ENCODE measurements at places on chromosomes 11 and 22. TPM values are rescaled to one million over a fixed set of nuclear protein-coding genes. Genes with fewer than 3 reads are reported as not detected.

- no peak for DNase-seq
These were observed 470.1 kb upstream of the LARGE1 start for GRCh38 chr22:34390400-34390799.

- no peak for DNase-seq
These were observed at the start of gene CABP7 for GRCh38 chr22:29719899-29720645. Gene CABP7, plus strand, starts transcription at chr22:29720003. Its CDS starts 422 bp downstream, at chr22:29720425.

DNA sequence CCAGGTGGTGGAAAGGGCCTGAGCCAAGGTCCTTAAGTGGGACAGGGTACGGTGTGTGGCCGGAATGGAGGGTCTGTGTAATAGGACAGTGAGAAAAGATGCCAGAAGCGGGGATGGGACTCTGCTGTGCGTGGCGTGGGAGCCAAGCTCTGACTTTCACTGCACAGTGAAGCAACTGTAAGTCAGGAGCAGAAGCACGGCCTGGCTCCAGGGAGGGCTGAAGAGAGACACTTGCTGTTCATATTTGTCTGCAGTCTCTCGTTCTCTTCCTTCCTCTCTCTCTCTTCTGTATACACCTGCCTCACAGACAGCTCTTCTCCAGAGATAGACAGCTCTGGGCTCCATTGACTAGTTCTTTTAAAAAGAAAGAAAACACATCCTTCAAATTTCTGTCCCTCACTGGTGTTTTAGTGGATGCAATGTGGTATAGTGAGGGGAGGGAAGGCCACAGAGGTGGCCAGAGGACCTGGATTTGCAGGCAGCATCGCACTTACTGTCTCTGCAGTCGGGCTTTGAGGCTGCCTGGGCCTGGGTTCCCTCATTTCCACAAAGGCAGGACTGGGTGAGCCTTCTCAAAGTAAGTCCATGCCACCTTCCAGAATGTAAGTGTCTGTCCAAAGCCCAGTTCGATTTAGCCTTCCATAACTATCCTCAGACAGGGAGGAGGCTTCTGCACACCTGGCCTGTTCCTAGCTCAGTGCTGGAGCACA, 2.1 kb downstream of the IL17RA start:
- DNase-seq = peak; percentile 30

DNA sequence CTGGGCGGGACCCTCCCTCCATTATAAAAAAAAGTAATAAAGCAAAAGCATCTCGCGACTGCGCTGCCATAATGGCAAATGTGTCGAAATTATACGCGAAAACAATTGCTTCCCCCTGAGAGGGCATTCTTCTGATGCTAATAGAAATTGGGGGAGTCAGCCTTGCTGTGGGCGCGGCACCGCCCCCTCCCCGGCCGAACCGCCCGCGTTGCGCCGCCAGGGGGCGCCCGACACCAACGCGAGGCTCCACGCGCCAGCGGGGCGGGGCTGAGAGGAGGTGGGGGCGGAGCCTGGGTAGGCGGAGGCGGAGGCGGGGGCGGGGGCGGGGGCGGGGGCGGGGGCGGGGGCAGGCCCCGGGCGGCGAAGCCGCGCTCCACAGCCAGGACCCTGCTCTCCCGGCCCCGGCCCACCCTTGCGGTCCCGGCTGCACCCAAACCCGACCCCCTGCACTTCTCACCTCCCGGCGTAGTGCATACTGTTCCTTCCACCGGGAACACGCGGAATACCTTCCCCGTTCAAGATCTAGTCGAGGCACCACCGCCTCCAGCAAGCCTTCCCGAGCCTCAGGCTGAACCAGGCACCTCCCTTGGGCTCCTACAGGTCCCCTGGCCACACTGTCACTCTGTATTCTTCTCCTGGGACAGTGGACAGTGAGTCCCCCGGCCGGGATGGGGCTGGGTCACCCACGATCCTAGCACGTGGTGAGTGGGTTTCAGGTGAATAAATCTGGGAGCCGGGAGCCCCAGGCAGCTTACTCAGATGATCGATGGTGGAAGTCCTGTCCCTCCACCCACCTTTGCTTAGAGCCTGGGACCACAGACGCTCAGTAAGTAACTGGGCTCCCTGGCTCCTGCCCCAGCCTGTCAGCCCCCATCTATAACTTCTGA, 15.5 kb upstream of the UPK3A start:
- DNase-seq = peak; percentile 78

DNA sequence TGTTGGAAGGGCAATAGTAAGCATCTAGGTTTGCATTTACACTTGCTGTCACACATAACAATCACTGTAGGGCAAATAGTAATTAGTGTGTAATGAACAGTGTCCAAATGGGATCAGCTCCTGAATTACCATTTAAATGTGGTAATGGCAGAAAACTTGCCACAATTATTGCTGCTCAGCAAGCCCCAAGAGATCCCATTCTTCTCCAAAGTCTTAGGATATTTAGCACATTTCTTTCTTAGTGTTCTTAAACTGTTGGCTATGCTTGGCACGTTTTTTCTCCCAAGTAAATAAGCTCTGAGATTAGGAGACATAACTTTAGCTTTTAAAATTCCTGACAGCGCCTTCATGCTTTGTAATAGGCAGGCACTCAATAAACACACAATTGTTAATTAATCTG, 1037.0 kb downstream of the DLG2 start:
- no peak for DNase-seq

DNA sequence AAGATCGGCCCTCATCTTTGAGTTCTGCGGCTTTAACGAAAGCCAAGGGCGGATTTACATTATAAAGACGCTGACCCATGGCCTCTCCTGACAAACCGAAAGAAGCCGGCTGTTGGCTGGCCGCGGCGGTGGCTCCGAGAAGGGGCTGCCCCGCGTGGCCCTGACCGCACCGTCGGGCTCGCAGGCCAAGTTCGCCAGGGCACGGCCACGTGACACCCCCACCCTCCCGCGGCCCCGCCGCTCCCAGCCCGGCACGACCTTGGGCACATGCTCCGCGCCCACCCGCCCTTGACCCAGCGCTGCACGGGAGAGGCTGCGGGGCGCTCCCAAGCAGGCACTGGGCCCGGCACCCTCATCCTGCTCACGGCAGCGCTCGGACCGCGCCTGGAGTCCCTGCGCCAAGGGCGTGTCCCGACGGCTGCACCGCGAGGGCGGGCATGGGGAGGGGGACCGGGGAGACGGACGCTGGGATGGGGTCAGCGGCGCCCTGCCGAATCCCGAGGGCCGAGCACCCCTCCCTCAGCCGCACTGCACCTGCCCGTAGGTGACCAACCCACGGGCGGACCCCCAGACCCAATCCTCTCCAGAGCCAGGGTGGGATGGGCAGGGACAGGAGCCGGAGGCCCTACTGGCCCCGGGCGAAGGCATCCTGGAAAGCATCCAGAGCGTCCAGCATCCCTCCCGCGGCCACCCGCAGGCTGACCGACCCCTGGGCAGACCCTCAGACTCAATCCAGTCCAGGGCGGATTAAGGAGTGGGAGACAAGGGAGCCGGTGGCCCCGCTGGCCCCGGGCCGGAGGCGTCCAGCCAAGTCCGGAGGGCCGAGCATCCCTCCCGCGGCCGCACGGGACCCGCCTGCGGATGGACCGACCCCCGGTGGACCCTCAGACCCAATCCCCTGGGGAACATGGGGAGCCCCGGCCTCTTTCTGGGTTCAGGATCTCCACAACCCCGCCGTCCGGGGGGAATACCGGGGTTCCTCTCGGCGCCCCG, 759 bp downstream of the CPT1A start:
- DNase-seq = peak; percentile 40

- peak; percentile 40 for DNase-seq
These were observed 28.1 kb downstream of the DRD4 start for GRCh38 chr11:665062-665703.

DNA sequence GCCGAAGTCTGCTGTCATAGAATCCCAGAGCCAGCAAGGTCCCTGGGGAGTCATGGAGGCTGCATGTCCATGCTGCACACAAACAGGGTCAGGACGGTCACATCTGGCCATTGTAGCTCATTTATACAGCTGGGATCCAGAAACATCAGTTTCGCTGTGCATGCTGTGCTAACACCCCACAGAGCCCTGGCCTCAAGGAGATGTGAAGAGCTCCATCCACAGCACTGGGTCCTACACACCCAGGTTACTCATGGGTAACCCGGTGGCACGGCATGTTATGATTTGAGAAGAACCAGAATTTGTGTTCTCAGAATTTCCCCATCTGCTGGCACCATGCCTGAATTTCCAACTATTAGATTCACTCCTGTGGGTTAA, 146.3 kb upstream of the ARHGAP20 start:
- DNase-seq = peak; percentile 83

DNA sequence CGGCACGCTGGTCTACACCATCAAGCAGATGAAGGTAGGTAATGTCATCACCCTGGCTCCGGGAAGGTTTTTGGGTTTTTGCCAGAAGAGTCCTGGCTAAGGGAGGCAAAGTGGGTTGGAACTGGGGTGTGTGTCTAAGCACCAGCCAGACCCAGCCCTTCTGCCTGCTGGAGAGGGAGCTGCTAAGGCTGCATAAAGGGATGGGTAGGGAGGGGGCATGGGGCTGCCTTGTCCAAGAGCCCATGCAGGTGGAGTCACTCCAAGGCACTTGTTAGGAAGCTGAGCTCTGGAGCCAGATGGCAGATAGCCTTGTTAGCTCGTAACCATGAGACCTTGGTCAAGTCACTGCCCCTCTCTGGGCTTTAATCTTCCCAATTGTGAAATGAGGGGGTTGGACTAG, 48.0 kb downstream of the TIMP3 start:
- DNase-seq = no peak

- DNase-seq = peak; percentile 46
These were observed 1.6 kb downstream of the SPON1 start for GRCh38 chr11:13963949-13964770.

- DNase-seq = peak; percentile 99
These were observed at the start of the genes SPCS2 and XRRA1 for GRCh38 chr11:74948898-74949752. Gene SPCS2, plus strand, starts transcription at chr11:74949266. Its CDS starts 20 bp downstream, at chr11:74949286. Gene XRRA1, minus strand, starts transcription at chr11:74949091. Its CDS starts 8,213 bp downstream, at chr11:74940878.

DNA sequence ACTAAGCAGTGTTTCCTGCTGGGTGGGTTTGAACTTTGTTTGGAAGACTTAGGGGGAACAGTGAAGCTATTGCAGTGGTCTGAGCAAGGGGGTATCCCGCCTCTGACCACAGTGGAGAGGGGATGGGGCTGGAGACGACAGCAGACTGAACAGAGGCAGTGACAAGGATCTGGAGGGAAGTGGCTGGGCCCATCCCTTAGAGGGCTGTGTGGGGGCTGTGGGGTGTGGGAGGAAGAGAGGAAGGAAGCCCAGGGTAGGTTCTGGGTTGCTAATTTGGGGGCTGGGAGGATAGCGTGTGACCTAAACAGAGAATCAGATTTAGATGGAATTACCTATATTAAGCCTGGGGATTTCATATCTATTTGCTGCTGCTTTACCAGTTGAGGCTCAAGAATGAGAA, 70.7 kb downstream of the BMAL1 start:
- no peak for DNase-seq

MMP13 gene
- not detected for polyA plus RNA-seq

MS4A12 gene
- not detected for polyA plus RNA-seq

TRPC6 gene
- 13.8 TPM for polyA plus RNA-seq

PRDM11 gene
- 22.9 TPM for polyA plus RNA-seq

All from muscle of back (tissue), 13 donors.